ENCODE measurements at places on chromosomes 7 and 10.

GRCh38 chr7:138158739-138159528, 82.7 kb downstream of the AKR1D1 start:
- DNase-seq: no peak

- no peak for DNase-seq
Measured at GRCh38 chr7:110852156-110852940, 238.6 kb upstream of the LRRN3 start.

GRCh38 chr10:4216726-4217125, 431.7 kb upstream of the KLF6 start:
- DNase-seq: no peak

GRCh38 chr7:119562839-119563238, 710.1 kb upstream of the KCND2 start:
- DNase-seq: no peak

DNA sequence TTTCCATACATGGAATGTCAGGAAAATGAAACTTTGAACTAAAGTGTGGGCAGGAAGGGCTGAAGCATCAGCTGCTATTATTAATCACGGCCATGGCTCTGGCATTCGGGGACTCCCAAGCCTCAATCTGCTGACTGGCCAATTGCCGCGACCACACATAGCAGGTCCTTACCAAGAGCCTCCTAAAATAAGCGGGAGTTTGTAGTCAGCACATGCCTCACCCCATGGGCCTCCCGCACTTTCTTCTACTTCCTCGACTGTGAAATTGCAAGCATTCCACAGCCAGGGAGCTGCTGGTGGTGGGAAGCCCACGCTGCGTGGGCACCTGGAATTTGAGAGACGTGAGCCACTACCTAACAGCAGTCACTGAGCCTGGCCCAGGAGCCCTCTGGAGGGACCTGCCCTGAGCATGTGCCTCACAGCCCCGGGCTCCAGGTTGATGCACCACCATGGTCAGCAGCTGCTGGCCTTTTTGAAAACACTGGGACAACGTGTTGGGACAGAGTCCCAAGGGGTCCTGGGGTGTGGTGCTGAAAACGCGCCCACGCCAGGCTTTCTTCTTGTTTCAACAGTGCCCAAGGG, 211.4 kb downstream of the TNS3 start:
- DNase-seq: no peak

GRCh38 chr10:48774416-48775205, 89.9 kb downstream of the WDFY4 start:
- DNase-seq: no peak

GRCh38 chr7:82501346-82501745, 57.8 kb upstream of the CACNA2D1 start:
- no peak for DNase-seq

DNA sequence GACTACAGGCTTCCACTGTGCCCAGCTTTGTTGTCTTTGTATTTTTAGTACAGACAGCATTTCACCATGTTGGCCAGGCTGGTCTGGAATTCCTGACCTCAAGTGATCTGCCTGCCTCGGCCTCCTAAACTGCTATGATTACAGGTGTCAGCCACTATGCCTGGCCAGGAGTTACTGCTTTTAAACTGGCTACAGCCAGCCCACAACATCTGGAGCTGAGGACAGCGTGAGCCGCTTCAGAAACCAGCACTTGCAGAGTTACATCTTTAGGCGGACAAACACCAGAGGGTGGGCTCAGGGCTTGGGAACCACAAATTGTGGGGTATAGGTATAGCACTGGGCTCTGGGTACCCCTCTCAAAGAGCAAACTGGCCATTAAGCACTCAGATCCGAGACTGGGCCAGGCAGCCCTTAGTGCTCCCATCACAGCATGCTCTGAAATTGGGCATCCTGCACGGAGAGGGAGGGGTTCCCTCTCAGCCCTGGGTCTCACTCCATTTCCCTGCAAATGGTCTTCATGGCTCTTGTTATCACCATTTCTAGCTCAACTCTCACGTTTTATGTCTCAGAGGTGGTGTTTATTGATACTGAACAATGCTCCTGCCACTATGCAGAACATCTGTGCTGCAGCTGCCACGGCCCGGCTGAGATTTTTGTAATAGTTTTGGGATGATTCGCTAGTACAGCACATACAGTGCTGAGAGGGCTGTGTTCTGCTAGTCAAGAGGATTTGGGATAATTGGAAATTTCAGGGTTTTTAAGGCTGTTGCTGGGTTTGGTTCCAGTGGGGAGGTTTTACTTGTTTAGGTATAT, 146.4 kb upstream of the LYZL2 start:
- DNase-seq: peak; percentile 90

DNA sequence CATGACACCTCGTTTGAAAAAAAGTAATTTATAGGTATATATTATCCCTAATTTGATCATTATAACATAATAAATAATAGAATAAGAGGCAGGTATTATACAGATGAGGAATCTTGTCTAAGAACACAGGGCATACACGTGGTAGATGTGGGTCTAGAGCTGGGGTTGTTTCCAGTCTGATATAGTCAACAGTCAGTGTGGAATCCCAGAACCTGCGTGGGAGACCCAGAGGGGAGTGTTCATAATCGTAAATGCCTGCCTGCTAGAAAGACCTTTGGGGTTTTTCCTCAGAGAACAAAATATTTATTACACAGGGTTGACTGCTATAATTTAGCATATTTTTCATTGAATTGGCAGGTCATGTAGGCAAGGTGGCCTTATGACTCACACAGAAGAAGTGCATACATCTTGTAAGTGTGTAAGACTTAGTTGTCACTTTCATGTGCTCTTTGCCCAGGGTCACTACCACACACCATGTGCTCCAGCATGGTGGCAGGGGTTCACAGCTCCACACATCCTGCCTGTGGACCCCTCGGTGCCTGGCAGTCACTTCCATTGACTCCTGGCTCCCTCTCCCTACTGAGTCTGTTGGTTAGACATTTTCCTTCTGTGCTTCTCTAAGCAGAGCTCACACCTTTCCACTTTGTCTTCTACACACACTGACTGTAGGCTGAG, 94.9 kb upstream of the IKZF1 start:
- DNase-seq: no peak

GRCh38 chr7:99953649-99954048, 22.2 kb downstream of the AZGP1 start:
- peak; percentile 11 for DNase-seq

- peak; percentile 45 for DNase-seq
Measured at GRCh38 chr10:64733980-64734379, 1212.8 kb downstream of the REEP3 start.

- no peak for DNase-seq
Measured at GRCh38 chr7:106384373-106384772, 99.6 kb upstream of the NAMPT start.

GRCh38 chr10:78852466-78853240, 216.1 kb upstream of the ZMIZ1 start:
- no peak for DNase-seq

- DNase-seq: peak; percentile 51
Measured at GRCh38 chr10:79066411-79067240, 2.1 kb upstream of the ZMIZ1 start.

DNA sequence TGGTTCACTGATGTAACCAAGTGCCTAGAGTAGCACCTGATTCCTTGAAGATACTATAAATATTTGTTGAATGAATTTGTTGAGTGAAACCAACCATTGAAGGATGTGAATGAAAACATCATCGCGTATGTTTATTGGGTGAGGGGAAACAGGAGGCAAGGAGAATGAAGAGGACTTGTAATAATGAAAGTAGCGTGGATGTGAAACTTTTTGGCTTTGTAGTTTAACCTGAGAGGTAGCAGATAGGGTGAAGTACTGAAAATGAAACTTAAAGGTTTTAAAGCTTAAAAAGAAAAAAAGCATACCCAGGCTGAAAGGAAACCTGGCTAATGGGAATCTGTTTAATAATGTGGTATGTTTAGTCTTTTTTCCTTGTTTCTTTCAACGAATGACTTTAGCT, 5.2 kb downstream of the CCNY start:
- DNase-seq: no peak

DNA sequence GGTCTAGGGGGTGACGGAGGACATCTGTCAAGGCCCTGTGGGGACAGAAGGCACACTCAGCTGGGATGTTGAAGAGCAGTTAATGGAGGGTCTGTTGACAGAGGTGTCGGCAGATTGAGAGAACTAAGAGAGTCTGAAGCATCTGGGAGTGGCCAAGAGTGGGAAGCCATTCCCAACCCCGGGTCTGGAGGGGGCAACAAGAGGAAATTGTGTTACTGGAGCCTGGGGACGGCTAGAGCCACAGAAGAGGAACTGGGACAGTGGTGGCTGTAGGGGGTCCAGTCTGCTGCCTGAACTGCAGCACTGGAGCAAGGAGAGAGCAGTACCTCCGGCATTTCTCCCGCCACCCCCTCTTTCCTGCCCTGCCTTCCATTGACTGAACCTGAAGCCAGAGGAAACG, 136.6 kb downstream of the CHN2 start:
- no peak for DNase-seq

DNA sequence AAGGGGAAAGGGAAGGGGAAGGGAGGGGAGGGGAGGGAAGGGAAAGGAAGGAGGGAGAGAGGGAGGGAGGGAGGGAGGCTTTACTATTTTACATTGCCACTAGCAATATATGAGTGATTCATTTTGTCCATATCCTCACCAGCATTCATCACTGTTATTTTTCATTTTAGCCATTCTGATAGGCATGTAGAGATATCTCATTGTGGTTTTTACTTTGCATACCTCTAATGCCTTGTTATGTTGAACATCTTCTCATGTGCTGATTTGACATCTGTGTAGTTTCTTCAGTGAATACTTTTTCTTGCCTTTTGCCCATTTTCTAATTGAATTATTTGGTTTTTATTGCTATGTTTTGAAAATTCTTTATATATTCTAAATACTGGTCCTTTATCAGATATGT, 52.7 kb downstream of the GCC1 start:
- DNase-seq: no peak

DNA sequence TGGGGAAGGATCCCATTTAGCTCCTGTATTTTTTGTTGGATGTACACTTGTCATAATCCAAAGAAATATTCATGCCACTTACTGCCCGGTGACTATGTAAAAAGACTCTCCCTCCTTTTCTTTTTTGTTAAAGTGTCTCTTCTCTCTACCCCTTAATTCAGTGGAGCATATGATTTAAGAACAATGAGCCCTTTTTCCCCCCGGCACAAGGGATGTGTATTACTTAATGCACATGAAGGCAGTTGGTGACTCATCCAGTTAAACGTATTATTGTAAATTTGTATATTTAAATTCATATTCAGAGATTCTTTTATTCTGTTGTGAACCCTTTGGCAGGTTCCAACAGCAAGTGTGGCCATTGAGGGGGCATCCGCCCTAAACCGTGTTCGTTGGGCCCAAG, 241.9 kb downstream of the SLC25A13 start:
- DNase-seq: peak; percentile 17

- DNase-seq: no peak
Measured at GRCh38 chr7:390761-391410, 100.9 kb downstream of the FOXL3 start.

- no peak for DNase-seq
Measured at GRCh38 chr10:43204042-43204942, 62.6 kb downstream of the RASGEF1A start.

DNA sequence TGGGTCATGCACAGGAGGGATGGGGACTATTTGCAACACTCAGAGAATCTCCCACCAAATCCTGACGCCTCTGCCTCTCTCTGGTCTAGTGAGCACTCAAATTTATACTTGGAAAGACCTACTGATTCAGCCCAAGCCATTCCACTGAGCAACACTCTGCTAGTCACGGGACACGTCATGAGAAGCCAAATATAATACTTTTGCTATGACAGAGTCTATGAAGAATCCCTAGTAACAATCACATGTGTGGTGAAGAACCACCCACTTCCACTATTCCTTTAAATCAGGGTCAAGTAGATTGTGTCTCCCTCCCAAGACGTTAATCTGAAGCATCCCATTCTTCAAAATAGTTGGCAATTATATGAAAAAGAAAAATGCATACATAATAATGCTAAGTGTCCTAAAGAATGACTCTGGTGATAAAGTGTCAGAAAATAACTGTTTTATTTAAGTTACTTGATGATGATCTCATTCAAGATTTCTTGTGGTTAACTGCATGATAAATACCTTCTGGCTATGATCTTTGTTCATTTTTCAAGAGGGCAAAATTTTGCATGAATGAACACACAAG, 28.5 kb downstream of the CHCHD3 start:
- peak; percentile 95 for DNase-seq

- no peak for DNase-seq
Measured at GRCh38 chr7:113230691-113231090, 112.3 kb upstream of the SMIM30 start.

DNA sequence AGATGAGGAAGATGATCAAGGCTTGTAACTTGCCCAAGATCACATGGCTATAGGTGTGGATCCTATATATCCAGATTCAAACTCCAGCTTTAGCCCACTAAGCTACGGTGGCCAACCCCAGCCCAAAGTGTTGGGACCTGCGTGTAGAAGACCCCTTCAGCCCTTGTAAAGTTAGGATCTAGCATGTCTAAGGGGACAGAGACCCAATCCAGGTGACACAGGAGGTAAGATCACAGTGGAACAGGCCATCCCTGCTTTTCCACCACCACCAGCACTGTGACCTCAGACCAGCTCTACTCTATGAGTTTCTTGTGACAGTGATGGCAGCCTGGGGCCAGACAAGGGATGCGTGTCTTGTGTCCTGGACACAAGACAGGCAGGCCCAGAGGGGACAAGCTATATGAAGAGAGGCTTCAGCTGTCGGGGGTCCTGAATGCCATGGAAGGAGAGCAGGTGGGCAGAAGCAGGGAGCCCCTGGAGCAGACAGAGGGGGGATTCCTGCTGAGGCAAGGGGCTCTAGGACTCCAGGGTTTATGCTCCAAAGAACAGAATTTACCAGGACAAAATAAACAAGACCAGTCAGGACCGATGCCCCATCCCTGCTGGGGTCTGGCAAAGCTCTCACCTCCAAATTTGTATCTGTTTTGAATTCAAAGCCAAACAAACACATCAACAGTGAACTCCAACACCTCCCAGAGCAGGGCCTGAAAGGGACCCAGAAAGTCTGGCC, 10.4 kb downstream of the GPRIN2 start:
- DNase-seq: no peak

- DNase-seq: peak; percentile 17
Measured at GRCh38 chr7:30886608-30887011, 25.0 kb upstream of the AQP1 start.

DNA sequence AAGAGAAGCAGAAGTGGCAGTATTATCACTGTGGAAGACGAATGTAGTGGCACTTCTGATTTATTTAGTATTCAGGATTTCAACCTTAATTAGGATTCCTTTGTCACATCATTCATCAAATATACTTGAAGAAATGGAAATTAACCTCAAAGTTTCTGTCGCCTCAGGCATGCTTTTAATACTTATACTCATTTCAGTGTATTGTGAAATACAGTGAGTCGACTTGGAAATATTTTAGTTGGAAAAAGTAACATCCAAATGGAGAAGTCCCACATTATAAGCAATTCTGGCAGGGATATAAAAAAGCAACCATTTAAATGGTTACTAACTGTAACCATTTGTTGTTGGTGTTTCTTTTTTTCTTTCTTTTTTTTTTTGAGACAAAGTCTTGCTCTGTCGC, 648.8 kb downstream of the ARL4A start:
- DNase-seq: peak; percentile 55
